ENCODE measurements at places on chromosomes 7 and 10. TPM values are rescaled to one million over a fixed set of nuclear protein-coding genes. Genes with fewer than 3 reads are reported as not detected.

The HYAL4 gene
- total RNA-seq: not detected

The TCAF2 gene
- total RNA-seq: 10.1 TPM

The AZGP1 gene
- total RNA-seq: not detected

The DPYSL4 gene
- 22.4 TPM for total RNA-seq

The FAM25G gene
- not detected for total RNA-seq

The DDX50 gene
- total RNA-seq: 58.5 TPM

The KAZALD1 gene
- total RNA-seq: 16.1 TPM

The RNF32 gene
- total RNA-seq: 4.1 TPM

The BRI3 gene
- 67.6 TPM for total RNA-seq

The DRGX gene
- not detected for total RNA-seq

The ELOVL3 gene
- 4.9 TPM for total RNA-seq

The ACSL5 gene
- total RNA-seq: 0.71 TPM

The MYL10 gene
- 0.34 TPM for total RNA-seq

The SAP25 gene
- total RNA-seq: not detected

The SEPHS1 gene
- total RNA-seq: 60.7 TPM

The PRSS37 gene
- total RNA-seq: not detected

The ZNF783 gene
- total RNA-seq: 17.6 TPM

The TYW1B gene
- 1.5 TPM for total RNA-seq

The TAS2R4 gene
- 0.06 TPM for total RNA-seq

The ADAMTS14 gene
- 2.7 TPM for total RNA-seq

Measured in LHCN-M2 (cell line).